Stimulated activated CD4-positive, alpha-beta T cell treated with anti-CD3 and anti-CD28 coated beads, Interleukin-4, amount 100 ng/mL, for 1 hour (primary cell): ENCODE measurements at places on chromosomes 1 and 21.

- DNase-seq, result peak; percentile 19
These were observed 1.2 kb downstream of the ATP1B1 start for GRCh38 chr1:169107603-169108208.

DNA sequence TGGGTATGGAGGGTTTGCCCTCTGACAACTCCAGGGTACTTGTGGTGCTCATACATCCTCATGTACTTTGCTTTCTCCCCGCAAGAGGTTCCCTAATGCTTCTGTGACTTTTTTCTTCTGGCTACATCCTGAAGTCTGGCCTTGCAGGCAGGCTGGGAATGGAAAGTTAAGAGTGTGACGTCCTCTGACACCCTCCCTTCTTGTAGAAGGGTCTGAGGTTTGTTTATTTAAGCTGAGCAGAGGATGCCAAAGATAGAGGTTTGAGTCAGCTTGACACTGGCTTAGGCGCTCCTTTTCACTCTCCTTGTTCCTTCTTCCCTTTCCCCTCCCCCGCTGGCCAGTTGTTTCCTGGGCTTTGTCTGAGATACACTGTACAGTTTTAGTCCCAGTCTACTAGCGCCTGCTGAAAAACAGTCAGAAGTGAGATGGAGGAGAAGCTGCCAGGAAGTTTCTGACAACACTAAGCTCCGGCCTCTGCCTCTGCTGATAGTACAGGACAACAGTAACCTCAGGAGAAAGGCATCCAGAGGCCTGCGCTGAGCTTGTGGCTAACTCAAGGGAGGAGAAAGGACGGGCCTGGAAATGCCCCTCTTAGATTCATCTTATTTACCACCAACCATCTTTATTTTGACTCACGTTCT, at the start of gene MACF1:
Gene MACF1, plus strand, starts transcription at position 255 of the 641 bp plus-strand sequence. Its CDS starts 328 bp downstream, at position 583.
- no peak for DNase-seq

GRCh38 chr1:207949571-207950195, 38.8 kb upstream of the CD34 start:
- no peak for DNase-seq

GRCh38 chr1:164624400-164624799, 65.4 kb downstream of the PBX1 start:
- no peak for DNase-seq
